Skeletal muscle cell (primary cell): ENCODE measurements at places on chromosomes 13 and 19.
A peak's percentile ranks its signal among the peaks of the same experiment; 100 is the strongest.

- DNase-seq: peak; percentile 13
Measured at GRCh38 chr13:51895906-51896888, 34.4 kb downstream of the CCDC70 start.

- no peak for DNase-seq
Measured at GRCh38 chr13:75399168-75399878, 82.6 kb downstream of the TBC1D4 start.

DNA sequence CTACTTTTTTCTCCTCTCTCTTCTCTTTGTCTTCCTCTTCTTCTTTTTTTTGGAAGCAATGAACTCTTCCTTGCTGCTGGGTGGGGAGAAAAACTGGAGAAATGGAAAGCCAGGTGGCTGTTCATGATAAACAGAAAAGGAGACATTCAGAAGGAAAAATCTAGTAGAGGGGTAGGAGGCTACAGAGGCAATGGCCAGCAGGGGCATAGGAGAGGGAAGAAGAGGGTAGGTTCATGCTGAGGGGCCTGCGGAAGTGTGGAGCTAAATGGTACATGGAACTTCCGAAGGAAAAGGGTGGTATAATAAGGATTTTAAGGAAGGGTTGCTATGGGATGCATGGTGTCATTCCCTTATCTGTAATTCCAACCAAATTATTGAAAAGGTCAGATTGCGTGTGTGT, 17.5 kb upstream of the HS6ST3 start:
- no peak for DNase-seq

- DNase-seq: no peak
Measured at GRCh38 chr19:45508417-45508860, 1.2 kb downstream of the VASP start.

DNA sequence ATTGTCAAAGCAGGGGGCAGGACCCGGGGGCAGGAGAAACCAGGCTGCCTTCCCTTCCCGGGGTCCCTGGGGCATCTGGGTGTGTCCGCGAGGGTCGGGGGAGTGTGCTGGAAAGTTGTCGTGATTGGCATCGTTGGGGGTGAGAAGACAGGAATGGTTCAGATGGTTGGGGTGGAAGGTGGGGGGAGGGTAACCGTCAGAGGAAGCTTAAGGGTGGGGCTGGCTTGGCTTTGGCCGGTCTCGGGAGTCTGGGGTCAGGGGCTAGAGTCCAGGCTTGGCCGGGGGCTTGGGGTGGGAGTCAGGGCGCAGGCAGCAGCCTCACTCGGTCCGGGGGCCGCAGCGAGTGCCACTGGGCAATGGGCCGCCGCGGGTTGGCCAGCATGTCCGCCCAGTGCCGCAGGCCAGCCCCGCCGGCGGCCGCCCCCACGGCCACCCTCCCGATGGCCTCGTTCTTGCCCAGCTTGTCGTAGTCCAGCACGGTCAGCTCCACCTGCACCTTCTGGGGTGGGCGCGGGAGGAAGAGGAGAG, 6.8 kb upstream of the DNAAF3 start:
- no peak for DNase-seq

GRCh38 chr13:25939961-25940687, 111.7 kb downstream of the SHISA2 start:
- no peak for DNase-seq

- DNase-seq: peak; percentile 32
Measured at GRCh38 chr13:107900775-107901174, 314.6 kb downstream of the LIG4 start.

DNA sequence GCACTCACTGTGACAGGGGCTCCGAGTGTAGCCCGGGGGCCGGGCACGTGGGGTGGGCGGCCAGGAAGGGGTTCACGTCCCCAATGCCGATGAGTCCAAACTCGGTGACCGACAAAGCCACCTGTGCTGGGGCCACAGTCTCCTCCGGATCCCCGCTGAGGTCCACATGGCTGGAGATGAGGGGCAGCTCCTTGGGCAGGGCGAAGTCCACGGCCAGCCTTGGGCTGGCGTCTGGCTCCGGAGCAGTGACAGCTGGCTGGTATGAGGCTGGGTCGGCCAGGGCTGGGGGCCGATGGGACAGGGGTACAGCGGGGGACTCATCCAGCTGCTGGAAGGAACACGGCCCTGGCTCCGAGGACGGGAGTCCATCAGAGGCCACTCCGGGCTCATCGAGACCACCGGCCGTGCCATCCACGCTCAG, 15.9 kb upstream of the PLPP2 start:
- no peak for DNase-seq

DNA sequence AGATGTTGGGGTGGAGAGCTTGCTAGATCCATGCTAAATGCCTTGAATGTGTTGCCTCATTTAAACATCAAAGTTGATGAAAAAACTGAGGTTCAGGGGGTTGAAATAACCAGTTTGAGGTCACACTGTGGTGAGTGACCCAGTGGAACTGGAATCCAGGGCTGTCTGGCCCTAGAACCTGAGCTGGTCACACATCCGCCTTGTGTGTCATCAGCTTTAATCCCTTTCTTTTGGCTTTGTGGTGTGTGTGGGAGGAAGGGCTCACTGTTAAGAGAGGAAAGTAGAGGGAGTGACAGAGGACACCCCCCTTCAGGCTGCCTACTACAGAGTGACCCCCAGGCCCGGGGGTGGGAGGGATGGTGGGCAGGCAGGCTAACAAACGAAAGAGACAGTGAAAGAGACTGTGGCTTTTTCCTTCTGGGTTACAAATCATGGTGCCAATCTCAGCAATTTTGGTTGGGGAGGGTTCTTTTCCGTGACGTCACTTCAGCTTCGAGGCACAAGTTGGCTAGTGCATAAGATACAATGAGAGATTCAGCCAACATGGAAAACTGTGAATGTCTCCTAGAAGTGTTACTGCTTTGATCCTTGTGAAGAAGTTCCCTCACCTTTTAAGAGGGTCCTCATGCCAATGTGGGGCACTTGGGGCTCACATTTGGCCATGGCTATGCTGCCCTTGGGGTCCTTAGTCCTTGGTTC, 164.9 kb downstream of the DLEU7 start:
- DNase-seq: peak; percentile 78
